ENCODE measurements at places on chromosomes 5 and 9.

GRCh38 chr9:15287309-15287708 lies 19.7 kb downstream of the TTC39B start:
- DNase-seq: no peak

DNA sequence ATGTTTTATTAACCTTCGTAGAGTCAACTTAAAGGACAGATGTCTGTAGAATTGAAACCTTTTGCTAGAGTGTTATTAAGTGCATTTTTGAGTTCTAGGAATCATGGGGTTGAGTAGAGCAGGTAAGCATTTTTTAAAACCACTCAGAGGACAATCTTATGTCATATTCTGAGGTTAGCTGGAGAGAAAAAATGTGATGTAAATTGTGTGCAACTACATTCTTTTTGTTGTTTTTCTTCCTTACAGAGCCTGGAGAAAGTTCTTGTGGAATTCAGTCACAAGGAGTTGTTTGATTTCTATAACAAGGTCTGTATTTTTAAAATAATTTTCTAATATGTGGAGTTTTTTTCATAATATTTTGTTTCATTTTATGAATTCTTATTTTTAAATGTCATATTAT lies 206.4 kb downstream of the COMMD10 start:
- no peak for DNase-seq

- no peak for DNase-seq
These were observed 65.3 kb downstream of the GRAMD2B start for GRCh38 chr5:126488443-126489065.

- peak; percentile 24 for DNase-seq
These were observed at the start of gene GTF3C4 for GRCh38 chr9:132670457-132671391. GTF3C4 (plus strand) TSS chr9:132670464; CDS start chr9:132670599, 135 bp downstream.

GRCh38 chr5:172417130-172417841 lies 37.0 kb downstream of the SH3PXD2B start:
- no peak for DNase-seq

DNA sequence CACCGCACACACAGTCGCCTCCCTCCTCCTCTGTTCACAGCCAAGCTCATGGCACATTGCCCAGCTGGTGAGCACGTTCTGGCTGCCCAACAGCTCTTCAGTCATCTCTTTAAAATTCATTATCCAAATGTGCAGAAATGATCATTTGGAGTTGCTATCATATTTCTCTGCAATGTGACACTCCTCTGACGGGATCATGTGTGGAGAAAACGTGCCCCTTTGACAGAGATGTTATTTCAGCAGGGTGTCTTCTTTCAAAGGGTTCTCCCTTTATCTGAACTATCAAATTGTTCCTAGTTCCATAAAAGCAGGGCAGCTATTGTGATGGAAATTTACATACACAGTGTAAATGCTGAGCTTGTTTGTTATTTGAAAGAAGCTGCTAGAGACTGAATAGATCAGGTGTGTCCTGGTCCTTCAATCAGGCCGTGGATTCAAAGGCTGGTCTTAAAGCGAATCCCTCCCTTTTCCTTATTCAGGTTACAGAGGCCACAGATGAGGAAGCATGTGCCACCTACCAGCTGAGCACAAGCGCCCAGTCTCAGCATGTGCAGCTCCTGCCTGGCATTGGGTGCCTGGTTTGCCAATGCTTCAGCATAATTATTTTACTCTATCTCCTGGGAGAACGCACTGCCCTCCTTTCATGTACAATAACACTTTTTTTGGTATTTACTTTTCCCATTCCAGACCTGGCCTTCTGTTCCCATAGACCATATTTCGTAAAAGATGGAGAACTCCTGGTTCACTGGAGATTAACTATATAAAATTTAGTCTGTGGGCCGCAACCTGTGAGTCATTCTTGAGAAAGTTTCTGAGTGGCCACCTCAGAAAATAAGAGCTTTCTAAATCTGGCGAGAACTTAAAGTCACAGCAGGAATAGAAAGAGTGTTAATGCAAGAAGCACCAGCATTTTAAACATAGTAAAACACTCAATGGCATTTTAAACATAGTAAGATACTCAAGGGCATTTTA lies 433.7 kb downstream of the ENC1 start:
- no peak for DNase-seq

DNA sequence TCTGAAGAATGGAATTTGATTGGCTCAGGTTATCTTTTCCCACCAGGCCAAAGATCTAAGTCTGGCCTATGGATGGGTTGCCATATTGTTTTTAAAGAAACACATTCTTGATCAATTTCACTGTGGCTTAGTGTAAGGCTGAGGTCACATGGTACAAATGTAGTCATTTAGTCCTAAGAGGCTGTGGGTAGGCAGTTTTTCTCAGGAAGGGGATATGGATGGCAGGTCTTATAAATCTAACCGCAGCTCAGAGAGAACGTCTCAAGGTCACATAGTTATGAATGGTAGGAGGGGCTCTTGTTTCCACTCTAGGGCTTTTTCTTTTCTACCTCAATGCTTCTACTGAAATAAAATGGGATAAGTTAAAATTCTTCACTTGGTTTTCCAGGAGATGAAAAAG lies 128.6 kb upstream of the ACTBL2 start:
- DNase-seq: no peak

GRCh38 chr5:74895906-74896305 lies 29.7 kb upstream of the FAM169A start:
- DNase-seq: no peak

DNA sequence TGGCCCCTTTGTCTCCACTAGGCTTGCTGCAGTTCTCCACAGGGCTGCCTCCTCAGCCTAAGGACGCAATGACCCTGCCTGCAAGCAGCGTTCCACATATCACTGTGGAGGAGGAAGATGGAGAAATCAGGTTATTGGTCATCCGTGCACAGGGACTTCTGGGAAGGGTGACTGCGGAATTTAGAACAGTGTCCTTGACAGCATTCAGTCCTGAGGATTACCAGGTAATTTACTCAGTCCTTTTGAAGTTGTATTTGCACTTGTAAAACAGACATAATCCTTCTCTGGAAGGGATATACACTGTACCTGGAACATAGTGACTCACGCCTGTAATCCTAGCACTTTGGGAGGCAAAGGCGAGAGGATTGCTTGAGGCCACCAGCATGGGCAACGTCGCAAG lies 116.6 kb downstream of the ADGRV1 start:
- no peak for DNase-seq

DNA sequence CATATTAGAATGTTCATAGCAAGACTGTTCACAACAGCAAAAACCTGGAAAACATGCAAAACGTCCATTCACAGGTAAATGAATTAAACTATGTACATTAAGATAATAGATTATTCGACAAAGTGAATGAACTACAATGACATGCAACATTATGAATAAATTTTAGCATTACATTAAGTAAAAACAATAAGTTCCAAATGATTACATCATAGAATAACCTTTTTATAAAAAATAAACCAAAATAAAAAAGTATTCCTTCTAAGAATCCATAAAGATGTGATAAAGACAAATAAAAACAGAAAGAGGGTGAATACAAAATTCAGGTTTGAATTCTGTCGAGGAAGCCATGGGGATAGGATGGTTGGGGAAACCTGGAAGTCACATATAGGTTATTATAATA lies 57.3 kb downstream of the STRBP start:
- no peak for DNase-seq

- no peak for DNase-seq
These were observed 91.1 kb downstream of the BRINP1 start for GRCh38 chr9:119278171-119278570.

DNA sequence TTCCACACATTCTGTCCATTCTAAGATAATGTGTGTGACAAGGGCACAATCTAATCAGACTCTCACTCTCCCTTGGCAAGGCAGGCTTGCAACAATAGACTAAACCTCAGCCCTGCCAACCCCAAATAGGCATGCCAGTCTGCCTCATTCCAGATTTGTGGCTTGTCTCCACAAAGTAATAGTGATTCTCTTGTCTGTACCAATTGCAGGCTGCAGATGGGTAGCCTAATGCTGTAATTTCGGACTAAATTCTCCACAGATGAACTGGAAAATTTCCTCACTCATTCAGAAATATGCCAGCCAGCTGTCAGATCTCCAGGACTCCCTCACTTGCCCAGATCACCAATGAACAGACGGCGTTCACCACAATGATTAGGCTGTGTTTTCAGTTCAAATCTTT lies 413.6 kb downstream of the ELAVL2 start:
- DNase-seq: no peak

All from stimulated activated CD4-positive, alpha-beta T cell treated with anti-CD3 and anti-CD28 coated beads, TNF-alpha, amount 100 ng/mL, for 1 hour (primary cell).